ENCODE measurements at places on chromosomes 7 and 10.

- DNase-seq = no peak
Measured at GRCh38 chr10:124270530-124271327, 148.0 kb downstream of the OAT start.

DNA sequence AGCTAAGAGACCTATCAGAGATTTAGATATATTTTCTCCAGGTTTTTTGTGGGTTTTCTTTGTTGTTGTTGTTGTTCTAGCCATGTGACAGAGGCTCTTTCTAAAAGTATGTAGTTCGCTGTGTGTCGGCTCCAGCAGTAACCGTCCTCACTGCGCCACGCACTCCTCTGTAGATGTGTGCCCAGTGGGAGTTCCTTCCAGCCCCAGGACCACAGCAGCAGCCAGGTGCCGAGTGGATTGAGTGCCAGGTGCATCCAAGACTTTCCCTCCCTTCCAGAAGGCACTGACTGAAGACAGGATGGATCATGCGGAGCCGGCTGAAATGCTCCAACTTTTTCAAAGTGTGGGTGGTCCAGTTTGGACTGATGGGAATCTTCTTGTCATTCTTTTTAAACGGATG lies 31.8 kb downstream of the WDR86 start:
- no peak for DNase-seq

- DNase-seq = no peak
Measured at GRCh38 chr7:15977663-15978062, 291.2 kb upstream of the MEOX2 start.

GRCh38 chr10:69043931-69044531 lies 43.9 kb upstream of the SRGN start:
- DNase-seq = peak; percentile 36

- no peak for DNase-seq
Measured at GRCh38 chr10:60732807-60733516, 45.3 kb upstream of the CDK1 start.

GRCh38 chr10:22683140-22683389 lies 31.3 kb downstream of the PIP4K2A start:
- DNase-seq = peak; percentile 24

DNA sequence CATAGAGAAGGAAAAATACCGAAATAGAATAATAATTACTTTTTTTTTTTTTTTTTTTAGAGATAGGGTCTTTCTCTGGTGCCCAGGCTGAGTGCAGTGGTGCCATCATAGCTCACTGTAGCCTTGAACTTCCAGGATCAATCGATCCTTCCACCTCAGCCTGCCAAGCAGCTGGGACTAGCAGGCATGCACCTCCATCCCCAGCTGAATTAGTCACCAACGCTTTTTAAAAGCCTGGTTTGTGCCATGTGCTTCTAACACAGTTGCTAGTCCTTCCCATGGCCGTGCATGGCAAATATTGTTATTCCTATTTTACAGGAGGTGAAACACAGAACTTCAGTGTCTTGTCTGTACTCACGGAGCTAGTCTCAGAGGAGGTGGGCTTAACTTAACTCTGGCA lies 23.2 kb downstream of the LYZL2 start:
- no peak for DNase-seq

GRCh38 chr10:89391907-89392756 lies at the start of gene IFIT1:
Gene IFIT1, plus strand, starts transcription at chr10:89392623. Its CDS starts 90 bp downstream, at chr10:89392713.
- DNase-seq = no peak

DNA sequence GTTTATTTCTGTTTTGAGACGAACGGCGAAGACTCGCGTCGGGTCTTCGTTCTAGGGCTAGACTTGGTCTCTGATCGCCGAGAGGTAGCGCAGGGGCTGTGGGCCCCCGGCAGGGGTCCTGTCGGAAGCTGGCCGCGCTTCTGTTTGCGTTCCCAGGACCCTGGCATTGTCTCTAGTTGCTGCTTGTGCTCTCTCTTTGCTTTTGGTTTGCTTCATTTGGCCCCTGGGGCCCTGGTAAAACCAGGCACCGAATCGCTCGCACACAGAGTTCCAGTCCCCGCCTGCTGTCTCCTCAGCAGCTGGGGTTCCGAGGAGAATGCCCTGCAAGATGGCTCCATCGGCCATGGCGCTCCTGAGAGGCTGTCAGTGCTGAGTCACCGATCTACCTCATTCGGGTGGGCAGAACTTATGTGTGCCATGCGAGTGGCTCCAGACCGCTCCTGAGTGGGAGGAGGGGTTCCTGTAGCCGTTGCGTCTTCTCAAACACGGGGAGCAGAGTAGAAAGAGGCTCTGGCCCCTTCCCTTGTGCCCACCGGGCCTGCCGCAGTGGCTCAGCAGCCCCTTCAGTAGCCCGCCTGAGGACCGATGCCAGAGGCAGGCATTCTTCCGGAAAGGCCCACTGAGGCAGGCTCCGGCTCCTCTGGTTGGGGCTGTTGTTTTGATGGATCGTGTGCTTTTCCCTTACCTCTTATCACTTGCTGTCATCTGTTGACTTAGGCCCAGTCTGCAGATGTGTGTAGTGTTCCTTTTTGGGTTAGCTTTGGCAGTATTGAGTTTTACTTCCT lies 826 bp downstream of the CHPF2 start:
- DNase-seq = peak; percentile 32

GRCh38 chr10:75110006-75110632 lies 1.3 kb upstream of the SAMD8 start:
- no peak for DNase-seq

- peak; percentile 62 for DNase-seq
Measured at GRCh38 chr10:110207805-110208613, 604 bp downstream of the MXI1 start.

- DNase-seq = no peak
Measured at GRCh38 chr7:114789871-114790311, 132.0 kb upstream of the MDFIC start.

- DNase-seq = no peak
Measured at GRCh38 chr7:13240349-13240748, 552.9 kb downstream of the ARL4A start.

GRCh38 chr7:92831716-92832533 lies 4.4 kb downstream of the CDK6 start:
- no peak for DNase-seq

GRCh38 chr7:38274486-38274885 lies 1.1 kb upstream of the TARP start:
- DNase-seq = no peak

DNA sequence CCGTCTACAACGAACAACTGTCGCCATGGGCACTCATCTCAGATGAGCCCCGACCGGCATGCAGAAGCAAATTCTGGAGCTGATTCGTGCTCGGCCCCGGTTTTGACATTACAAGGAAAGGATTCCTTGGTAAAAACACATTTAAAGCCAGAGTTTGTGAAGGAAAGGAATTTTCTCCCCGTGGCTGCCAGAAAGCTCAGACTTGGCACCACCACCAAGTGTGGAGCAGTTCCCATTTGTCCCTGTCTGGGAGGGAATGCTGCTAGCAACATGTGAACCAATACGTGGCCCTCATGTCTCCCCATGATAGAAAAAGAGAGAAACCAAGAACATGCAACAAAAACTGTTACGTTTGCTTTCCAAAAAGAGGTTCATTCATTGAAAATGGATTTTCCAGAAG lies 55.2 kb upstream of the DDC start:
- DNase-seq = no peak

- no peak for DNase-seq
Measured at GRCh38 chr10:2834214-2834613, 233.1 kb upstream of the PFKP start.

DNA sequence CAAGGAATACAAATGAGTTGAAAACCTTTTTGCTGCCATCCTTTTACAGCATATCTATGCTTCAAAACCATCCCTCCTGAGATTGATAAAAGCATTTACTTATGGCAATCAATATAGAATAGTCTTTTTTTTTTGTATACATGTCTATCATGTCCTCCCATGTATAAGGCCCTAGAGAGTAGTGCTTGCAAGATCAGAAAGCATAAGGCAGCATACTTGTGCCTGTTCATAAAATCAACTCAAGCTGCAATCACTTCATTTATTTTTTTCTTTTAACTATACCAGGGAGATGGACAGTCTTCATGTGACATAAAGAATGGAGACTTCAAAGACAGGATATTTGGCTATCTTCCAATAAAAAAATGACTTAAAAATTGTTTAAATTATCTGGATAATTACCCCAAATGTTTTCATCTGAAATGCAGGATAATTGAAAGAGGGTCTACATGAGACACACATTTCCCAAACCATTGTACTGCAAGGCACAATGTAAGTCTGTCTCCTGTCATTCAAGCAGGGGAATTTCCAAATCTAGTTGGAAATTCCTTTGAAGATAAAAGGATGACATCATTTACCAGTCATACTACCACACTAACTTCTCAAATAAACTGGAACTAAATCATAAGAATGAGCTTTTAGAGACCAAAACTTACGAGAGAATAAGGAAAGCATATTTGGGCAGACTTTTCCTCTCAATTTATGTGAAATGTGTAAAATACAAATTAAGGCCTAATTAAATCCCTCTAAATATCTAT lies 22.5 kb downstream of the LRRN3 start:
- no peak for DNase-seq

DNA sequence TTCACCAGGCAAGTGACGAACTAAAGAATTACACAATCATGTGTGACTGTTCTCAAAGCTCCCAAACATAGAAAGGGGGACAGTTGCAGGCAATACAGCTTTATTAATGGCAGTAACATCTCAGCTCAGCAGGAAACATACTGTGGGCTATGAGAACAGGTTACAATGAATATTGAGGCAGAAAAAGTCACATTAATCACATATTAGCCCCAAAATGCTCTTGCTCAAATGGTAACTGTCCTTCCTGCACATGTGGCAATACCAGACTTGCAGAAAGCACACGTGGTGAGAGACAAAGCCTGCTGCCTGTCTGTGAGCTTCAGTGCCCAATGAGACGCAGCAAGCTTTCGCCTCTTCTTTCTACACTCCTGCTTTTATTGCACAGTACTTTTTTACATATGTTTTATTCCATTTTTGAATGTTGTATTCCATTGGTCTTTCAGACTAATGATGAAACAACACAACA lies 104.9 kb upstream of the ACBD5 start:
- peak; percentile 16 for DNase-seq

DNA sequence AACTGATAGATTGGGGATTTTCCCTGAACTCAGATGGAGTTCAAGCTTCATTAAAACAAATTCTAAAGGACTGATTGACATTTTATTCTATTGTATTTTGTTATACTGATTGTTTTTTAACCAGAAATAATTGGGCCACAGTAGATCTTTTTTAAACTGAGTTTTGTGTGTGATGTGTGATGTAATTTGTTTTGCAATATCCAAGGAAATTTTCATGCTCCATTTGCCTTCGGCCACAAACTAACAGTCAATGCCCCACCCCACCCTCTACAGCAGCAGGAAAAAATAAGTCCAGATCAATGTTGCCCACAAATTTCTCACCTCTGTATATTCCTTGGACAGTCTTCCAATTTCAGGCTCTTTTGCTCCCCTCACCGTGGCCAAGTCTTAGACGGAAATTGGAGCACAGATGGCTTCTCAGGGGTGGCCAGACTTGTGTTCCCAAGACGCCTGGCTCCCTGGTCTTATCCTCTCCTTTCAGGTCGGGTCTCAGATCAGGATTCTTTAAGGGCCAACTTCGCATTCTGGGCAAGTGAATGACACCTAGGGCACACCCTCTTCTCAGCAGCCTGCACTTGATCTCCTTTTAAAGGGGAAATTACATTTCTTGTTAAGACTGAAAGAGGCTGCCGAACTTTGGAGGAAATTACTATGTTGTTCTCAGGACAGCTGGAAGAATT lies at the start of gene SVOPL:
Gene SVOPL, minus strand, starts transcription at position 506 of the 680 bp plus-strand sequence. CDS start 22,317 bp downstream, outside the sequence.
- no peak for DNase-seq

DNA sequence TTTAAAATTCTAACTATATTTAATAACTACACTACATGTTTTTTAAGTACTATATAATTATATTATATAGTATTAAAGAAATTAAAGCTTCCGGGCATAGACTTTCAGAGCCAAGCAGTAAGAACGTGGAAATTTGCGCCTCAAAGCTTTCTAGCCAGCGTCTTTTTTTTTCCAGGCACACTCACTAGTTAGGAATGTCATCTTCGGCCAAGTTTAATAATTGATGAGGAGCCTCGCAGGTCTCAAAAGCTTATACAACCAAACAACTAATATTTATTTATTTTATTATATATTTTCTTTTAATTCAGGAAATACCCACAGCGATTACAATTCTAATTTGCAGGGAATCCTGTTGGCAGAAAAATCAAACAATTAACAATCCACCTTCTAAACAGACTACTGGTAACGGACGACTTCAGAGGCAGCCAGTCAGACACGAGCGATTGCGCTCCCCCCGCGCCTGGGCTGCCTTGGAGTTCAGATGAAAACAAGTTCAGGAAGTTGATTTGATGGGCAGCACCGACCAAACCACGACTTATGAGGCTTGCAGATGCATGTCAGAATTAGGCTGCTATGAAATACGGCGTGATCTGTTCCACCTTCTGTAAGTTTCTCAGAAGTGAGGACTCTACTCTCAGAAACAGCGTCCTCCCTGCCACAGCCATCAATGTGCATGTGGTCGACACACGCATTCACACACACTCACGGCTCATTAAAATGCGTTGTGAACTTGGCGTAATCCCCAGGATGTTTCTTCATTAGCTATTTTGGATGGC lies 431.8 kb upstream of the MGMT start:
- DNase-seq = no peak

GRCh38 chr7:96014617-96015016 lies 242.3 kb downstream of the DYNC1I1 start:
- no peak for DNase-seq

GRCh38 chr10:97747573-97747972 lies 10.6 kb downstream of the ZFYVE27 start:
- no peak for DNase-seq

- DNase-seq = peak; percentile 45
Measured at GRCh38 chr7:73520673-73521635, 1.1 kb downstream of the BAZ1B start.

- no peak for DNase-seq
Measured at GRCh38 chr10:74967911-74968666, 141.7 kb downstream of the KAT6B start.

GRCh38 chr7:33773053-33773452 lies 132.3 kb upstream of the BMPER start:
- DNase-seq = no peak

GRCh38 chr7:38743899-38744298 lies 112.7 kb upstream of the AMPH start:
- DNase-seq = no peak

GRCh38 chr7:105480931-105481330 lies 41.1 kb downstream of the PUS7 start:
- DNase-seq = no peak

DNA sequence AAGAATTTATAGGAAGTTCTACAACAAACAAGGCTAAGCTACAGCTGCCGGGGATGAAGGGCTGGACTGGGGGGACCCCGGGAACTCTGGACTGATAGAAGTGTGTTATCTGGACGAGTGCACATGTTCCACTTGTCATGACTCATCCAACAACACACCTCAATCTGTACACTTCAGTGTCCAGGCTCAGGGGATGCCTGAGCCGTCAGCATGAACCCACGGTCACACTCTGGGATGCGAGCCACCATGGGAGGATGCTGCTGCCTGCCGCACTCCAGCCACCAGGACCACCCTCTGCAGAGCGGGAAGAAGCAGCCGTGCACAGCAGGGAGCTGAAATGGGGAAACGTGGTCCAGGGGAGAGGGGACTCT lies 67.5 kb downstream of the MAD1L1 start:
- DNase-seq = no peak
